ENCODE measurements at places on chromosomes 6 and 20. TPM values are rescaled to one million over a fixed set of nuclear protein-coding genes. Genes with fewer than 3 reads are reported as not detected.

The LAMA4 gene
- total RNA-seq, result 517 TPM

The MTG2 gene
- total RNA-seq, result 17.6 TPM

The SLC26A8 gene
- under 0.01 TPM for total RNA-seq

The TRIM31 gene
- total RNA-seq, result not detected

The CDH4 gene
- total RNA-seq, result 7.5 TPM

The RAE1 gene
- 42.8 TPM for total RNA-seq

The EYS gene
- not detected for total RNA-seq

- no peak for DNase-seq
Observed at GRCh38 chr6:163793011-163793983, 378.8 kb downstream of the QKI start.

DNA sequence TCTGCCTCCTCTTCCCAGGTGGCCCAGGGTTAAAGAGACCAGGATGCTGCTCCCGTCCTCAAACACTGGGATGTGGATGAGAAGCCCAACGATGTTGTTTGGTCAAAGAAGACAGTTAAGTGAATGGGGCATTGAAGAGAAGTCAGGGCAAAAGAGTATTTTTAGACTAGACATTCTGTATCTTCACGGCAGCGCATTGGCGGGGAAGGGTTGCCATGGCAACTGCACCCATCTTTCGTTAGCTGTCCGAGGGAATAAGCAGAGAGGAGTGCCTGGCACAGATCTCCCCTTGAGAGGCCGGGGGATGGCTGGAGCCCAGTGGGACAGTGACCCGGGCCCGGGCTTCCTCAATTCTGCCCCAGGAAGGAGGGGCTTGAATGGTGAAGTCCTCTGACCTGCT is 56.4 kb upstream of the GPR31 start:
- DNase-seq, result no peak

DNA sequence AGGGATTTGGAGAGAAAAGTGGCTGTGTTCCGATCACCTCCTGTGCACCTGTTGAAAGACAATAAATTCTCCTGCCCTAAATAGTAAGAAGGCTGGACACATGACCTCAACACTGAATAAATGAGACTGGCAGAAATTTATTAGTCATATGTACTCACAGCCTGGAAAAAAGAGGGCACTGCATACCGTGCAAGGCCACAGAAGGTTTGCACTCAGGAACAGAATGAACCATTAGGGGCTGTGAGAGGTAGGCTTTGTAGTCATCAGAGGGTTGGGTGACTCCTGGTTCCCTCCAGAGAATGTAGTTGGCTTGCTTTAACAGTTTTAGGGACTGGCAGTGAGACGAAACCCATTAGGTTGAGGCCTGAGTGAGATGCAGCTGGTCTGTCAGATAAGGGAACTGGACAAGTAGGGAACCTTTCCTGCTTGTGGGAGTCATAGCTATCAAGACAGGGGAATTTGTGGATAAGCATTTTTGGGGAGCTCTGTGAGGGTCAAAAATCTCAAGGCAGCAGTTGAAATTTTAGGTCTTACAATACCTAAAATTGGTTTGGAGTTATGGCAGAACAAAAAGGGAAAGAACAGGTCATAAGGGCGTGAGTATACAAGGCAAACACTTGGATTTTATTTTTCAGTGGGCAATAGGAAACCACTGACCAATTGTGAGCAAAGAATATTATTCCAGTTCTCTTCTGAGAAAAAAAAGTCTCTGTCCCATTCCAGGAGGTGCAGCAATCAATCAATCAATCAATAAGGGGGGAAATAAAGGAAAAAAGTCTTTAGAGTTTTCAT is 67.9 kb upstream of the BTN3A2 start:
- DNase-seq, result no peak

- DNase-seq, result no peak
Observed at GRCh38 chr6:37793067-37793466, 26.5 kb upstream of the ZFAND3 start.

DNA sequence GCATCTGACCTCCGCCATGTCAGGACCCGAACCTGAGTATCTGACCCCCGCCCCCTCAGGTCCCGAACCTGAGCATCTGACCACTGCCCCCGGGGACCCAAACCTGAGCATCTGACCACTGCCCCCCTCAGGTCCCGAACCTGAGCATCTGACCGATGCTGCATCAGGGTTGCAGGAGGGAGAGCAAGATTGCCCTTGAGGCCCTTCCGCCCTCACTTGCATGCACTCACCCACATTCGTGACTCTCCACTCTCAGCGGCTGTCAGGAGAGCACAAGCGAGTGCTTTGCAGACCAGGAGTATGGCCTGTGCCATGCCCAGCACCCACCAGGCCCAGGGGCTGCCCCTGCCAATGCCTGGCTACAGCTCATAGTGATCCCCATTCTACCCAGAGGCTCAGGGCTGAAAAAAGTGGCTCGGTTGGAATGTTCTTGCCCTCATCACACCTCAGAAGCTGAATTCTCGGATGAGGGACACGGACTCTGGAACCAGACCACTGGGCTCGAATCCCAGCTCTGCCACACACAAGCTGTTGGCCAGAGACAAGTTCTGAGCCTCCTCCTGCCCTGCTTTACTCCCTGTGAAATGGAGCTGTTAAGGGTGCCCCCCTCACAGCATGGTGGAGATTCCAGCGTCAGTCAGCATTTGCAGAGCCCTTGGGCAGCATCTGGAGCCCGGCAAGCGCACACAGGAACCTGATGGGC is 82.1 kb downstream of the DLL1 start:
- DNase-seq, result no peak

GRCh38 chr6:170203212-170203611 is 87.7 kb downstream of the DLL1 start:
- no peak for DNase-seq

GRCh38 chr6:127912914-127913313 is 12.1 kb upstream of the THEMIS start:
- DNase-seq, result no peak

DNA sequence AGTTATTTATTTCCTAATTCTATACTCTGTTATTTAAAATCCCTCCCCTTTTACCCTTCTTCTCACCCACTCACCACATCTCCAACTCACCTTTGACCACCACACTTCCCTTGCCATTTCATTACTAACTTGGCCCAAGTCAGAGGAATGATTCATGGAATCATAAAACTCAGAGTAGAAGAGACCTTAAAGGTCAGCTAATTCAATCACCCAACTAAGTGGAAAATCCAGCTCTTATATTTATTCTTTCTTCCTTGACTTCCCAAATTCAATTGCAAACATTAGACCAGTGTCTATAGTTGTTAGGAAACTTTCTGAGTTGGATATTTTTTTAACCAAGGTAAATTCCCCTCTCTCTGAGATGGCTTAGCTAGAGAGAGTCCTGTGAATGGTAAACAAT is 26.5 kb upstream of the HEY2 start:
- no peak for DNase-seq
